ENCODE measurements at places on chromosomes 7 and 10.
A peak's percentile ranks its signal among the peaks of the same experiment; 100 is the strongest.

GRCh38 chr7:83677180-83677866, 28.4 kb upstream of the SEMA3E start:
- DNase-seq, result no peak

DNA sequence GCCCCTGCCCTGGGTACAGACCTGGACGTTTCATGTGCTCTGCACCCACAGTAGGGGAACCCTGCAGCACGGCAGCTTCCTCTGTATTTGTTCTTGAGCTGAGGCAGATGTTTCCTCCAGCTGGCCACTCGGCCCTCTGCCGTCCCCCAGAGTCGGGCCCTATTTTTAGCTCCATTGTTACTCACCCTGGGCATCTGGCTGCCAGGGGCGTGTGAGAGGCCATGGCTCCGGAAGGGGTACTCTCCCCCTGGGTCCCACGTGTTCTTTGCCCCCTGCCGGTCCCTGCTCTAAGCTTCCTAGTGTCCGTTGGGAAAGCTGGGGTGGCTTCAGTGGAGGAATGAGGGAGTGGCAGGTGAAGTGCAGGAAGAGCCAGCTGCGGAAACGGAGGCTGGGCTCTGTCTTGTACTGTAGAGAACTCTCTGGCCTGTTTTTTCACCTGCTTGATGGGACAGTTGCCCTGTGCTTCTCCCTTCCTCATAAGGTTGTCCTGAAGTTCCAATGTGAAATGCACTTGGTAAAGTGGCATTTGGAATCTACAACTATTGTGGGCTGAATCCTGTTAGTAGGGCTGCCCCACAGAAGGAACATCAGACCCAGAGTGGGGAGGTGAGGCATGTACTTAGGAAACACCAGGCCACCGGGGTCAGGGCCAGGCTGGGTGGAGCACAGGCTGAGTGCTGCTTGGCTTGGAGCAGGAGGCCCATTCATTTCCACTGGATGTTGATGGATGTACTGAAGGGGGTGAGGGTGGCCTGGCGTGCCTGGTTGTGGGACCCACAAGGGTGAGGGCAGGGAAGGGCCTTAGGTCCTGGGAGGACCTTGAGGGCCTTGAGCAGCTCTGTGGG, 30.6 kb downstream of the PALD1 start:
- no peak for DNase-seq

DNA sequence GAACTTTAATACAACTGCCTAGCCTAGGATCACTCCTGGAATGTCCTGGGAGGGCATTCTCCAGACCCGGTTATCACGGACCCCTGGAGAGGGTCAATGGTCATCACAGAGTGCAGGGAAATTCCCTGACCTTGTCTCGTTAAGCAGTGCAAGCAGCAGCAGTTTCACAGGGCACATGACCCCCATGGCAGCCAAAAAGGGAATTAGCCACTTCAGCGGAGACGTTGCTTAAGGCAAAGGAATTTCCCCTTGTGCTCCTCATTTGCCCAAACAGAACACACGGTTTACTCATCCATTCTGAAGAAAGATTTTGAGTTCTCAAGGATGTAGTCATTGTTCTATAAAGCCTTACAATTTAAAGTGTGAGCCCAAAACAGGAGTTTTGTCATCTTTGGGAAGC, 260.3 kb downstream of the SNX13 start:
- DNase-seq, result no peak

DNA sequence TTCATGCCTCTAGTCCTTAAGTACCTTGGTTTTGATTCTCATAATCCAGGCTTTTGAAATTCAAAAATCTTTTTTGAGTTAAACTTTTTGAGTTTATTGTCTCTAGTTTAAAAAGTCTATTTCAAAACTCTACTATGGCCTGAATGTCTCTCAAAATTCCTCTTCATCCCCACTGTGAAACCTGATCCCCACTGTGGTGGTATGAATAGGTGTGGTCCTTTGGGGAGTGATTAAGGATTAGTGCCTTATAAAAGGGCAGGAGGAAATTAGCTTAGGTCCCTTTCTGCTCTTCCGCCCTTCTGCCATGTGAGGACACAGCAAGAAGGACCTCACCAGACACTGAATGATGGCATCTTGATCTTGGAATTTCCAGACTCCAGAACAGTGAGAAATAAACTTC, 44.1 kb upstream of the JAZF1 start:
- DNase-seq, result no peak

DNA sequence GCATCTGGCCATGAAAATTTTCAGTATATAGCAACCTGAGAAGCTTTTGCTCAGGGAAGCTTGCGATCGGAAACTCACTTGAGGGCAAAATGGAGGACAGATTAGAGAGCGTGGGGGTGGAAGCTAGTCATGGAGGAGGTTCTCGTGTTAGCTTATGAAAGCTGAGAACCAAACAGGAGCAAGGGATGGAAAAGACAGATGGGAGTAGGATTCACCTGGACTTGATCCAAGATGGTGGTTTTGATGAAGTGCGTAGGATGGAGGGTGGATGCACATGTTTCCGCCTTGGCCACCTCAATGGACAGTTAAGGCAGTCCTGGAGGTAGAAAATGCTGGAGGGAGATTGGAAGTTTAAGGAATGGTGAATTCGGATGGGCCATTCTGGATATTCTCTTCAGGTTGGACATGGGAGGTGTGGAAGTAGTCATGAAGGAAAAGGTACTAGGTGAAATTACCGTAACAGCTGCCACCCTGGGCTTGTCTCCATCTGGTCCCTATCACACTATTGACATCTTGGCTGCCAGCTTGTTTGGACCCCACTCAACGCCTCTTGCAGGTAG, 6.3 kb upstream of the C10orf95 start:
- DNase-seq, result no peak

DNA sequence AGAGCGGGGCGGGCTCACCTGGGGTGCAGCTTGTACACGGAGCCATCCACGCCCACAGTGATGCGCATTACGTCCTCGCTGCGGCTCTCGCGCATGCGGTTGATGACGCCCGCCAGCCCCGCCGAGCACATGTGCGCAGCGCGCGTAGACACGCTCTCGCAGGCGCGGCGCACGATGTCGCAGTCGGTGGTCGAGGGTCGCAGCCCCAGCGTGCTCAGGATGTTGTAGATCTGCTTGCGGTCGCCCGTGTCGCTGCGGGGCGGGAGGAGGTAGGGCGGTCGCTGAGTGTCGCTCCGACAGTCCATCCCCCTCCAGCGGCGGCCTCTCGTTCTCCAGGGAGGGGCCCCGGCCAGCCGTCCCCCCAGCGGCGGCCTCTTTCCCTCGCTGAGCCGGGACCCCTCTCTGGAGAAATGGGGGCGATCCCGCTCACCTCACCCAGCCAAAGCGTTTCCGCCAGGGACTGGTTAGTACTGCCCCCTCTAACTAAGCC, 4.4 kb upstream of the MYL7 start:
- peak; percentile 27 for DNase-seq

- no peak for DNase-seq
These were observed 578.9 kb downstream of the AUTS2 start for GRCh38 chr7:70177166-70177565.

DNA sequence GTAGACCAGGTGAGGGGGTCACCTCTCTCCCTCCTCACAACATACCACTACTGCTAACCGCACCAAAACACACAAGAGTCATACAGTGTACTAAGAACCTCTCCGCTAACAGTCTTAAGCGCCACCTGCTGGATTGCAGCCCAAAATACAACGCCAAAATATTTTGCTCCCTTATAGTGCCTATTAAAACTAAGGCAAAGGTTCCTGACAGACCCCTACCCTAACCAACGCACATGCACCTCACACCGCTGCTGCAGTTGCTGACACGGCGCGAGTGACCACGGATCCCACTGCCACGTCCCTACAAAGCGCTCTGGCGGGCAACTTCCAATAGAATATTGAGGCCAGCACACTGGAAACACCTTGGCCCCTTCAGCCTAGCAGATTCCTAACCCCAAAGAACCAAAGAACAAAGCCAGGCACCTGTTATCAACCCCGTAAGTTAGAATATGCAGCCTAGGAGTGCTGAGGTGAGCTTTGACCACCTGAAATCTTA, 563.6 kb upstream of the SEMA3D start:
- DNase-seq, result no peak

DNA sequence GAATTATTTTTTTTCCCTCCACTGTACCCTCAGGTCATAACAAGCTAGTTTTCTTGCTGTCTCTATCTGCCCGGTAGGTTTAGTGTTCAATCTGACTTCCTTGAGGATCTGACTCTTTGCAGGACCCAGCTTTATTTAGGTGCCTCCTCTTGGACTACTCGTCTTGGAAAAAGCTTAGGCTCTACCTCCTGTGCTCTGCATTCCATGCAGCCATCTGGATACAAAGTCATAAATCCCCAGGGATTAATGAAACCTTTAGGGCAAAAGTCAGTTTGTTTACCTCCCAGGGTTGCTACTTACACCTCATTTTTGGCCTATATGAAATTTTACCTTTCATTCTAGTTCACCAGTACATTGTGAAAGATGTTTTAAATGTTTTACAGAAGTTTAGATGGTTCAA, 8.0 kb downstream of the STAG3 start:
- no peak for DNase-seq

DNA sequence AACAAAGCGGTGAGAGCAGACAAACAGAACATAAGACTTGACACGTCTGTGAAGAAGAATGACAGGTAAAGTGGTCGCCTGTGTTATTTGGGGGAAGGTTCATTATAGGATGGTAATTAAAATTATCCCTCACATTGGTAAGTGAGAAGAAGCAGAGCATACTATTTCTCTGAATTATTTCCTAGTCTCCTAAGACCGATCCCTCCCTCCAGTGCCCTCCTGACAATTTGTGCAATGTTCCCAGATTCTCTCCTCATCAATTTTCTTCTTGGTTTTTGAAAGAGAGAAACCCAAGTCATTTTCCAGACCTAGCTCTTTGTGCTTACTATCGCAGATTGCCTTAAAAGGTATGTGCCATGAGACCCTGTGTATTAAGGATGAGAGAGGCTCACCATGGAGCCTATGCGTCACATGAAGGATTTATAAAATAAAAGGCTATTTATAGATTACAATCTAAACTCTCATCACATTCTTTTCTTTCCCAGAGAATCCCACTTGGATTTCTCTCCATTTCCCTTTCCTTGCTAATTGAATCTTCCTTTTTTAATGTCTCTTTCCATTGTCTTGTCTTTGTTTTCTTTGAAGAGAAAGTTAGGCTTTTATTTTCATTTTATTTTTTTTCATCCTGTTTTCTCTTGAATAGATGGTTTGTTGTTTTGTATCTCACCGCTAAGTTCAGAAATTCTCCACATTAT, 112.0 kb downstream of the PPP1R3A start:
- no peak for DNase-seq

- DNase-seq, result no peak
These were observed 175.4 kb downstream of the ARID5B start for GRCh38 chr10:62076891-62077290.
